Stimulated activated CD8-positive, alpha-beta memory T cell treated with anti-CD3 and anti-CD28 coated beads, Interleukin-4, amount 100 ng/mL, for 24 hours (primary cell): ENCODE measurements at places on chromosomes 7 and 10.

- no peak for DNase-seq
Measured at GRCh38 chr7:132125096-132125495, 451.2 kb downstream of the PLXNA4 start.

DNA sequence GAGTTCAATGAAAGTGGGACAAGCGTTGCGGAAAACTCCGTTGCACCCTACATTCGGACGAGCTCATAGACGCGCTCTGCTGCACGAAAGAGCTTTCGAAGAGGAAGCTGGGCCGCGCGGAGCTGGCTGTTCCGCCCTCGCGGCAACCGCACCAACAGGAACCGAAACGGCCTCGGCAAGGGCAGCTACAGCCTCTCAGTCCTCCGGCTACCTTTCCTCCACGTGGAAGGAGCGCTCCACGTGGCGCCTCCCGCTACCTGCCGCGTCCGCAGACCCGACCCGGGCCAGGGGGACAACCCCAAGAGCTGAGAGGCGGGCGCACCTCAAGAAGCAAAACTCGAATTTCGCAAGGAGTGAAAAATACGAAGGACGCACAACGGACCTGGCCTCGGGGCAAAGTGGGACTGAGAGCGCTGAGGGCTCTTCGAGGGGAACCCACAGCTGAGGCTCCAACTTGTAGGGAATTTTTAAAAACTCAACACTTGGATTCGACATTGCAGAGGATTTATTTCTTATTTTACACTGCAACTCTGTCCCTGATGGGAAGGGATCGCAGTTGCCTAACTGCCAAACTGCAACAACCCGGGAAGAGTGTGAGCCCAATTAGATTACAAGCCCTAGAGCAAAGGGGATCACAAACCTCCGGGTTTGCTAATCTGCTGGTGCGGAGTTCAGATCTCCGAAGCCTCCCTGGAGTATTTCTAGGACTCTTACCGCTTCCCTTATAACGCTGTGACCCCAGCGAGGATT is 1.4 kb downstream of the HPSE2 start:
- DNase-seq, result peak; percentile 8

GRCh38 chr7:38704041-38704547 is 72.9 kb upstream of the AMPH start:
- DNase-seq, result no peak

DNA sequence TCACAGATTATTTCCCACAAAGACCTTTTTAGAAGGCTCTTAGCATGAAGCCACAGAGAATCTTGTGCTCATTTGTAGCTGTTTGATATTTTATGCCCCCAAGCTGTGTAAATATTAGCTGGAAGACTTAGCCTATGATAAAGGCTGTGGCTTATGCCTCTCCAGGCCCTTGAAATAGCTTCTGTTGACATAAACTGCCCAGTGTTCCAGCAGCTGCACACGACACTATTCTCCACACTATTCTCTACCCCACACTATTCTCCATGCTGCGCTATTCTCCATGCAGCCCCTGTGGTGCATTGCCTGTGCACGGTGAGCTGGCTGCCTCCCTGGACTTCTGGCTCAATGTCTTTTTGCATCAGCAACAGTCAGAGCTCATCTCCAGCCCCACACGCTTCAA is 13.1 kb downstream of the DDC start:
- DNase-seq, result no peak

GRCh38 chr7:92255308-92255707 is 9.5 kb downstream of the ANKIB1 start:
- no peak for DNase-seq

GRCh38 chr7:80078159-80078731 is 56.4 kb upstream of the GNAI1 start:
- peak; percentile 5 for DNase-seq

DNA sequence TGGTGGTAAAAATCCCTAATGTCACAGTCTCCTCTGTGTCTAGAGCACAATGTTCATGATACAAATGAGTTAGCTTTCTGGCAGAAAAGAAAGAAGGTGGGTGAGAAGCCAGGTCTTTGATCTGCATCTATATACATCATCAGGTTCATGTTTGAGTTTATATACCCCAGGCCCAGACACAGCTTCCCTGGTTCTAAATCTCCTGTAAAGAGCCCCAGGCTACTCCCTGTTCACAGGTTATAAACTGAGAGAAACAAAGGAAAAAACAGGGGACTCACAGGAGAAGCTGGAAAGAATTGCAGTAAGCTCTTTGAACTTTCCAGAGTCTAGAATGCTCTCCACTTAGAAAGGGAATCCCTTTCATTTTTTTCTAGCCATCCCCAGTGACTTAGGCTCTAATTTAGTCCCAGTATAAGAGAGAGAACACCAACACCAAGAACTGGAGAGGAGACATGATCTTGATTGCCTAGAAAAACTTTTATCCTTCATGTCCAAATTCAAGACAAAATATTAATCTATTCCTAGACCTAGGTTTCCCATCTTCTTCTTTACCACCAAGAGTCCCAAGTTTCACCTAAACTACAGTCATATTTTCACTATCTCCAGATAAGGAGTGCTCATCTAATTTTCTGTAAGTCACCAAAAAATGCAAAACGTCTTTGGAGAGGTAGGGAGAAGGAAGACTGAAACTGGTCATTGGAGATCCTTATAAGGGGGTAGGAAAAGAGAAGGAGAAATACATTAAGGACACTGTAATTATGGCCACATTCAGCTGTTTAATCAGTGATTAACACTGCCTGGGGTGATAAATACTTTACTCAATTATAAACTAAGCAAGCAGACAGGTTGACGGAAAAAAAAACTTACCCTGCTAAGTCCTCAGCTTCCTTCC is 469 bp downstream of the MSS51 start:
- DNase-seq, result no peak

DNA sequence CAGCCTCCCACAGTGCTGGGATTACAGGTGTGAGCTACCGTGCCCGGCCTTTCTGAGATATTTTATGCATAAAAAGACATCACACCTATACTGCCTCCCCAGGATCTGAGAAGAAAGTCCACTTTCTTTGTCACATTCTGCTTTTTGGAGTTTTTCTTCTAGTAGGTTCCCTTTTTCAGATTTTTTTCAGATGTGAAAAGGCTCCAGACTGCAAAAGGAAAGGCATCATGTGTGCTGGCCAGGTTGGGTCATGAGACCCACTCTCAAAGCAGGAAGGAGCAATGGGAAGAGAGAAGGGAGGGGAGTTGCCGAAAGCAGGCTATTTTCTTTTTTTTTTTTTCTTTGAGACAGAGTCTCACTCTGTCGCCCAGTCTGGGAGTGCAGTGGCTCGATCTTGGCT is 10.8 kb downstream of the BLVRA start:
- DNase-seq, result no peak

- no peak for DNase-seq
Measured at GRCh38 chr7:50721160-50721559, 61.5 kb downstream of the GRB10 start.

DNA sequence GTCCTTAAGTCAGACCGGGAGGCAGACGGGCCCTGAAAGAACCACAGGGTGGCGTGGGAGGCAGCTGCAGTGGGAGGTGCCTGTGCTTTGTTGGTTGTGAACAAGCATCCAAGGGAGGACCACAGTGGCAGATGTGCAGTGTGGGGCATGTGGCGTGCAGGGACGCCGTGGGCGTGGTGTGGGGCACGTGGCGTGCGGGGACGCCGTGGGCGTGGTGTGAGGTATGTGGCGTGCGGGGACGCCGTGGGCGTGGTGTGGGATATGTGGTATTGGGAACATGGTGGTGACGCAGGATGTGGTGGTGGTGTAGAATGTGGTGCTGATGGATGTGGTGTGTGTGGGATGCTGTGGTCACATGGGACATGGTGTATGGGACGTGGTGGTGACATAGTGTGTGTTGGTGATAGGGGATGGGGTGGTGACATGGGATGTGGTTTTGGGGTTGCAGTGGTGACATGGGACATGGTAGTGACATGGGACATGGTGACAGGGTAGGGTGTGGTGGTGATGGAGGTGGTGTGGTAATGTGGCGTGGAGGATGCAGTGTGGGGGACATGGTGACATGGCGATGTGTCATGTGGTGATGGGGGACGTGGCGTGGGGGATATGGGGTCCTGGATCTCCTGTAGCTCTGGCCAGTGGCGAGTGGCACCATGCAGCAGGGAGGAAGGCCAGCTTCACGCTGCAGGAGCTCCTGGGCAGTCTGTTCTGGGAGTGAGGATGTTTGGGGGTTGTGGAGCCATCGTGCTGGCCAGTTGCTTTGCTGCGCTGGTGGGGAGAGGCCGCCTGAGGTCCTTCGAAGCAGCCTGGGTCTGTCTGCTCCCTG is 78.8 kb downstream of the INPP5A start:
- peak; percentile 60 for DNase-seq

DNA sequence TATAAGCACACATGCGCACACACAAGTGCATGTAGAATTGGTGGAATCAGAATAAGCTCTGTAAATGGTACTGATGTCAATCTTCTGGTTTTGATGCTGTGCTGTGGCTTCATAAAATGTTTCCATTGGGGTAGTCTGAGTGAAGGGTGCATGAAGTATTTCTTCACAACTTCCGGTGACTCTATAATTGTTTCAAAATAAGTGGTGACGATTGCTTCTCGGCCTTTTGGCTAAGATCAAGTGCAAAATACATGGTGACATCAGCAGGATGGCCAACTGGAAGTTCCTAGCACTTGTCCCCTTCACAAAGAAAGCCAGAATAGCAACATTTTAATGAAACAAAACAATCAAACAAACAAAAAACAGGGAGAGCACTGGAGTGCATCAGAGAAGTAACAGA is 41.6 kb upstream of the CAMK2B start:
- no peak for DNase-seq

DNA sequence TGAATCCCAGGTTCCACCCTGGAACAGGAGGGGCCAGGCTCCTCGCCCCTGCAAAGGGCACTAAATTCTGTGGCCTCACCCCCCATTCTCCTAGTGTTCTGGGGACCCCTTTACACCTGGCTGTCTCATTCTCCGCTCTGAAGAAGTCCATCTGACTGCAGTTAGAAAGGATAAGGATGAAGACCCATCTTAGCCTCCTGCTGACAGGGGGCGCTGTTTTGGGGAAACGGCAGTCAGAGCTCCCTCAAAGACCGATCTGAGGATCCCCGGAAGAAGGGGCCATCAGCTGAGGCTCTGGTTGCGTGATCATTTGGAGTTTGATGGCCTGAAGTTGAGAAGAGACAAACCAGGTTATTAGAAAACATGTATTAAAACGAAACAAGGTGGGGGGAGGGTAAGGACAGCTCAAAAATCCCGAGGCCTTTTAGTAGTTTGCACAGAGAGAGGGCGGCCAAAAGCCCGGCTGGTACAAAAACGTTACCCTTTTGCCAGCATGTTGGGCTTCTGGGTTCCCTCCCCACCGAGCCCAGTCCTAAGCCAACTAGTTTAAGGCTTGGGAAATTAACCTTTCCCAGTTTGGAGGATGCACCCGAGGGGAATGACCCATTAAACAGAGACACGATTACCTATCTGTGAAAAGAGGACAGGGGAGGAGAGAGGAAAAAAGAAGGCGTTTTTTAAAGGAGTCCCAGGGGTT is 102.8 kb downstream of the CHN2 start:
- no peak for DNase-seq

DNA sequence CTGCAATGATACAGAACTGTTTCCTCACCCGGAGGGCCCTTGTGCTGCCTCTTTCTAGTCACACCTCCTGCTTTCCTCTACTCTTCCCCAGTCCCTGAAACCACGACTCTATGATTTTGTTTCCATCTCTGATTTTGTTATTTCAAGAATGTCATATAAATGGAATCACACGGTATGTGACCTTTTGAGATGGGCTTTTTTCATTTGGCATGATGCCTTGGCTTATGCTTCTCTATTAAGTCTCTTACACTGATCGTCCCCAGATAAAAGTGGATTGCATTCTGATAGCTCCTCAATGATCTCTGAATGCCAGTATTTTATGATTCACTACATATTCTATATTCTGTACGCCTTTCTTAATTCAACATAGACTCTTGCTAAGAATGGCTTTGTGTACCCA is 78.2 kb downstream of the GALNT11 start:
- no peak for DNase-seq

DNA sequence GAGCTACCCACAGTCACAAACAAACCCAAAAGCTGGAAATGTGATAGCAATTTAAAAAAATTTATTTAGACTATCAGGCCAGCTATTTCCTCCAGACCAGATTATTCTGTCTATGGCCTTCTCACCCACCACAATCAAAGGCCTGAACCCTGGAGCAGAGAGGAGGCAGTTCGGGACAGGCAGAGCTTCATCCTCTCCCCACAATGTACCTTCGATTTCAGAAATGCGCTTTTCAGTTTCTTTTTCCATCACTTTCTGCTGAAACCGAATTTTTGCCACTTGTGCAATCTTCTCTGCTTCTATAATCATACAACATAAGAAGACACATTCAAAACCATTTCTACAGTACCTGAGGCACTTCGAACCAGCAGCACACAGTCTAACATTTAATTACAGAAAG is 29.9 kb downstream of the ERLIN1 start:
- no peak for DNase-seq

GRCh38 chr10:24272374-24272773 is 63.4 kb downstream of the KIAA1217 start:
- DNase-seq, result no peak

GRCh38 chr7:51428217-51428887 is 111.7 kb upstream of the COBL start:
- no peak for DNase-seq

GRCh38 chr10:76315240-76315639 is 883.8 kb downstream of the LRMDA start:
- no peak for DNase-seq
